Stimulated activated CD4-positive, alpha-beta T cell treated with anti-CD3 and anti-CD28 coated beads, Interleukin-1b, Interleukin-23, amount 100 ng/mL, for 1 hour (primary cell): ENCODE measurements at places on chromosomes 12 and 14.

DNA sequence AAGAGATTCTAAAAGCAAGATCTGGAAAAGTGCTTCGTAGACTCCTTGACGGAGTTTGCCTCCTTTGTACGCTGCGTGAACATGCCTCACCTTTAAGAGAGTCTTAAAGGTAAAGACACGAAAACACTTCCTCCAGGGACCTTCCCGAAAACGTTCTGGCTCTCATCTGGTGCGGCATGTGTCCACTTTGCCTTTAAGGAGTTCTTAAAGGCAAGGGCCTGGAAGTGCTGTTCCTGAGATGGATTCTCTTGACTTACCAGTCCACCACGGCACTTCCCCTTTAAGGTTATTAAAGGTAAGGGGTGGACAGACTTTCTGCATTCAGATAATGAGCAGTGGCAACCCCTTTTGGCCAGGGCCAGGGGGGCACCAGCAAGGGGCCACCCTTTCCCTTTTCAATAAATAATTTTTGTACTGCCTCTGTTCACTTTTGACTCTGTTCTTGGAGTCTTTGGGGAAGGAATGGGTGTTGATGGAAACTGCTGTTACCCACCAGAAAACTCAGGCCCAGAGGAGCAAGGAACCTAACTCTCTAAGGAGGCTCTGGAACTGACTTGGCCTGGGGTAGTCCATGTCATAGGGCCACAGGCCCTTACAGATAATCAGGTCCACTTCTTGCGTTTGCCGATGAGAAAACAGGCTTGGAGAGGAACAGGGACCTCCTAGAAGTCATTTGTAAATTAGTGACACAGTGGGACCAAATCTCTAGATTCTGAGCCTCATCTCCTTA lies 4.4 kb downstream of the REM2 start:
- no peak for DNase-seq

- DNase-seq, result no peak
Observed at GRCh38 chr14:68247274-68247673, 427.7 kb downstream of the RAD51B start.

DNA sequence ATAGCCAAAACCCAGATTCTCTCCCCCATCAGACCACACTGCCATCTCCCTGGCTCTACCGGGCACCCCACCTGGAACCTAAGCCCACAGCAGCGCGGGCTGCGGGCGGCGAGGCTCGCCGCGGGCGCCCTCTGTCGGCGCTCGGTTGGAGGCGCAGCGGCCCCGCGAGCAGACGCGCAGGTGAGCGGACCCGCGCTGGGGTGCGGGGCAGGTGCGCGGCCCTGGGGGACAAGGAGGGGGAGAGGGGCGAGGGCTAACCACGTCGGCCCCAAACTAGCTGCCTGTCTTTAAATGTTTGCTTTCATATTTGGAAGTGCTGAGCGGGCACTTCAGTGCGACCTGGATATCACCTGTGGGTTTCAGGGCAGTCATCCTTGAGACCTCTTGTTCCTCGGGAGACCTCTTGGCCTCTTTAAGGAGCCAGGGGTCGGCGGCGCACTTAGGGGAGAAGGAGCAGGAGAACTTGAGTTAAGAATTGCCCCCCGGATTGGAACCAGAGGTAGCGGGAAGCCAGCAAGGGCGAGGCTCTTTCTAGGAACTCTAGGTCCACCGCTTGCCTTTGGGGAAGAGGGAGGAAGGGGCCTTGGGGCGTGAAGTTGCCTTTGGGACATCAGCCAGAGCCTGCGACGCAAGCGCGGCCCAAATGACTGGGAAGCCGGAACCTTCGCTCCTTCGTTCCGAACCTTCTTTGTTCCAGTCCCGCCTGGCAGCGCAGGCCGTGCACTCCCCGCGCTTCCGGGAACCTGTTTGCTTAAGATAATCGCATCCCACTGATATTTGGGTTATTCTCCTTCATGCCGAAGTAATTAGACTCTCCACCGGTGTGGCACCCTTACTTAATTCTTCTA lies 78.7 kb downstream of the NEDD1 start:
- no peak for DNase-seq

- no peak for DNase-seq
Observed at GRCh38 chr12:119781804-119782203, 95.3 kb downstream of the CIT start.

DNA sequence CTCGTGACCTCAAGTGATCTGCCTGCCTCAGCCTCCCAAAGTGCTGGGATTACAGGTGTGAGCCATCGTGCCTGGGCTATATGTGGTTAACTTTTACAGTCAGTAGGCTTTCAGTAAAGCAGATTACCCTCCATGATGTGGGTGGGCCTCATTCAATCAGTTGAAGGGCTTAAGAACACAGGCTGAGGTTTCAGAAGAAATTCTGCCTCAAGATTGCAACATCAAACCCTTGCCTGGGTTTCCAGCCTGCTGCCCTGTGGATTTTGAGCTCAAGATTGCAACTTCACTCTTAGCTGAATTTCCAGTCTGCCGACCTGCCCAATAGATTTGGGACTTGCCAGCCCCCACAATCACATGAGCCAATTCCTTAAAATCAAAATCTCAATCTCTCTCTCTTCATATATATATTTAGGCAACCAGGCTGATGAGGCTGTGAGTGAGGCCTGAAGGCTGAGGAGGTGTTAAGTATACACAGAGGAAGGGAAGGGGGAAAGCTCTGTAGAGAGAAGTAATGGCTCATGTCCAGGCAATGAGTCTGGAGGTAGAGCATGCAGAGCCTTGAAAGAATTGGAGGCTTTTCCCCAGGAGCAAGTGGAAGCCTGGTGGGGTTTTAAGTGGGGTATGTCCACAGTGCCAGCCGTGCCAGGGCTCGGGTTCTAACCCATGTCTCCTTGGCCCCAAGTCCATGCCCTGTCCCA lies 33.3 kb upstream of the ACTN1 start:
- DNase-seq, result no peak

GRCh38 chr14:84825481-84826251 lies 704.3 kb upstream of the FLRT2 start:
- DNase-seq, result no peak

DNA sequence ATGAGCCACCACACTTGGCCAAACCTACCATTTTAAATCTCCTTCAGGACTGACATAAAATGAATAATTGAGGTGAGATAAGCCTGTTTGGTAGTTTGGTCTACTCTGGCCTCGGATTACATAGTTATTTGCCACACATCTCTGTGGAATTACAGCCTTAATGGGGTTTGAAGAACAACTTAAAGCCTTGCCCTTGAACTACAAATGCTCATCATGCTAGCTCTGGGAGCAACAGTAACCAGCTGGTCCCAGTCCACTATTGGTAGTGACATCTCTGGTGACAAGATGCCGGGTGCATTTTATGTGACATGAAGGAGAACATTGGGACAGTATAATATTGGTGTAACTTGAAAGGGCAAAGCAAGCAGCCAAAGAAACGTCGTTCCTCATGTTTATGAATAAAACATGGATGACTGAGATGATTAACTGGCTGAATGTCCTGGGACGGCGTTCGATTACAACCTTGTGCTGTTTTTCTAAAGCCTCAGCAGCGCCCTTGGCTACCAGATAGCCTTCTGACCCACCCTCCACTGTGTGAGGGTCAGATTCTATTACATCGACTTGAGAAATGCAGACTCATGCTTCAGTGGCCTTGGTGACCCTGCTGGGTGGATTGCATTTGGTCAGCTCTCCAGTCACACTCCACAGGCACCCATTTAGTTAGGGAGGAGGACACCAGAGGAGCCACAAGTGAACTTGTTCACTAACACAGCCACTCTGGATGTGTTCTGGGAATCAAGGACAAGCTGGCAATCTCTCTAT lies 41.5 kb downstream of the BEST3 start:
- DNase-seq, result no peak

GRCh38 chr14:76326918-76327689 lies 48.8 kb upstream of the ESRRB start:
- DNase-seq, result no peak

DNA sequence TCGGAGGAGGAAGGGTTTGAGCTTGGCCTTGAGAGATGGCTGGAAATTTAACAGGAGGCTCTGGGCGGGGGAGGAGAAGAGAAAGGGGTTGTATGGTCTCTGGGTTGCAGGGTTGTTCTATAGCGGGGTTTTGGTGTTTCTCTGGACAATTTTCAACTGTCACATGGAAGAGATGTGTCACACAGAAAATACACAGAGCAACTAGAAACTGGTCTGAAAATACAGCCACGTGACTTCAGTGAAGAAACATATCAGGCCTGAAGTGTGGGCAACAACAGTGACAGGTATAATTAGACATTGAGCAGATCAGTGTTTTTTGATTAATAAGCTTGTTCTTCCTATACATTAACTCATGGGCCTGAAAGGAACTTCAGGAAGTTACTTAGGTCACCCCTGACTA lies 205.3 kb upstream of the HMGA2 start:
- DNase-seq, result no peak

DNA sequence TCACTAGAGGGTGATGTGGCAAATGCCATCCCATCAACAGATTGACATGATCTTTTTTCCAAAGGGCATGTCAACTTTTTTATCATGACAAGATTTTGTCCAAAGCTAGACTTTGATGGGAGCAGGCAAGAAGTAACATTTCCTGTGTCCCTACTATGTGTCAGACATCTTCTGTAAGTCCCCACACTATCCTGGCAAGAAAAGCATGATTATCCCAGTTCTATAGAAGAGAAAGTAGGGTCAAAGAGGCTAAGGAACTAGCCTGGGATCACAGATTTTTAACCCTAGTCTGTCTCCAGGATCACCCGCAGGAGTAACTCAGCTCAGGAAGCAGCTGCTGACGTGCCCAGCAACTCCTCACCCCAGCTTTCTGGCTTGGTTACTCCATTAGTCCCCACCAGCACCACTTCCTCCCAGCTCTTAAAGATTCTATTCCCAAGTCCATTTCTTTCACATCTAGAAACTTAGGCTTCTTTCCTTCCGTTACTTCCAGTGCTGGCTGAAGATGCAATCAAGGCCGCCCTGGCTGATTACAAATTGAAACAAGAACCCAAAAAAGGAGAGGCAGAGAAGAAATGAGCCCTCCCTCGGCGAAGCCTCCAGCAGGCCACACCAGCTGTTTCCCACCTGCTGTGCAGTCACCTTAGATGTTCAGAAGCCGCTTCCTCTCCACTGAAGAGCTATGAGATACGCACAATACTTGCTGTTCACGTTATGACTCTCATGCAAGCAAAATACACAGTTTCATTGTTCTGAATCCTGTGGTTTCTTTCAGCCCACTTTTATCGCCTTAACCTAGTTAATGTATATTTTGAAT lies 6.2 kb downstream of the ISCU start:
- DNase-seq, result peak; percentile 15

- no peak for DNase-seq
Observed at GRCh38 chr12:98736352-98737321, 91.5 kb downstream of the APAF1 start.

GRCh38 chr14:52703225-52703624 lies 3.8 kb upstream of the PSMC6 start:
- no peak for DNase-seq

- DNase-seq, result no peak
Observed at GRCh38 chr14:95663226-95663797, 22.9 kb upstream of the TCL1B start.

DNA sequence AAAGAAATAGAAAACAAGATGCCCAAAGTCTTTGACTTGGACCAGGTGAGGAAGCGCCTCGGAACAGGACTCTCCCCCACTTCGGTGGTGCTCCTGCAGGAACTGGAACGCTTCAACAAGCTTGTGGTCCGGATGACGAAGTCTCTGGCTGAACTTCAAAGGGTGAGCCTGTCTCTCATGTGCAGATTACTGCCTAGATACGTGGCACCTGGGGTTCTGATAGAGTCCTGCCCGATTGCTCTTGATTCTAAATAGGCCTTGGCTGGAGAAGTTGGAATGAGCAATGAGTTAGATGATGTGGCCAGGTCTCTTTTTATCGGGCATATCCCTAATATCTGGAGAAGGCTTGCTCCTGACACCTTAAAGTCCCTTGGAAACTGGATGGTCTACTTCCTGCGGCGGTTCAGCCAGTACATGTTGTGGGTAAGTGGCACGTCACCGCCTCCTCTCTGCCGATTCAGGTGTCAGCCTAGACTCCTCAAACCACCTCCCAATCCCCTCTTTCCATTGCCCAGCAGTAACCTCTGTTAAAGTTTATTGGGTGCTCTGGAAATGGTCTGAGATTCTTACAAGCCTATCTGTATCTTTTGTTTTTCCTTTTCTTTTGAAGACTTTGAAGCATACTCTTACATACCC lies 40.8 kb downstream of the CCDC92 start:
- no peak for DNase-seq

DNA sequence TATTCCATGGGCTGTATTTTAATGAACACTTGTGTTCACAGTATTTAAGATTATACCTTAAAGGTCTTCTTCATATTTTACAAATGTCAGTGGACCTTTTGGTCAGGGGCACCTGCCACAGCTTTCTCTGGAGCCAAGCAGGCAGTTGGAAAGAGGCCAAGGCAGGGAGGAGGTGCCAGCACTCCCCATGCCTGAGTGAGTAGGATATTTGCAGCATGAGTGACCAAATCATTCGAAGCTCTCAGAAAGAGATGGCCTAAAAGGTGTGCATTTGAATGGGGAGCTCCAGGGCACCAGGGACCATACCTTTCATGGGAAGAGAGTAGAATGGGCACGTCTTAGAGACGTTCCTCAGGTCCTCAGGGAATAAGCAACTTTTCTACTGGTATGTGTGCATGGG lies 121.6 kb downstream of the GPR135 start:
- no peak for DNase-seq
